ENCODE measurements at places on chromosomes 1 and 21. TPM values are rescaled to one million over a fixed set of nuclear protein-coding genes. Genes with fewer than 3 reads are reported as not detected.

PRELP gene
- 244 TPM for total RNA-seq

CASQ2 gene
- total RNA-seq, result 6.6 TPM

PROK1 gene
- 0.27 TPM for total RNA-seq

CNIH3 gene
- total RNA-seq, result 0.21 TPM

NKAIN1 gene
- total RNA-seq, result not detected

TDRD10 gene
- 28.0 TPM for total RNA-seq

CELA2A gene
- not detected for total RNA-seq

CYP4X1 gene
- 29.6 TPM for total RNA-seq

PCAT6 gene
- not detected for total RNA-seq

OR2W3 gene
- total RNA-seq, result not detected

VHLL gene
- total RNA-seq, result not detected

RGSL1 gene
- not detected for total RNA-seq

PDE9A gene
- total RNA-seq, result 4.7 TPM

LCE3E gene
- total RNA-seq, result not detected

ERICH3 gene
- total RNA-seq, result not detected

PTGS2 gene
- total RNA-seq, result 16.9 TPM

DCDC2B gene
- not detected for total RNA-seq

KLHDC8A gene
- total RNA-seq, result not detected

MFAP2 gene
- total RNA-seq, result 62.2 TPM

NR5A2 gene
- total RNA-seq, result 3.6 TPM

OR2T2 gene
- not detected for total RNA-seq

TMPRSS15 gene
- not detected for total RNA-seq

UMODL1 gene
- 0.14 TPM for total RNA-seq

DAP3 gene
- 113 TPM for total RNA-seq

LDLRAD2 gene
- 0.27 TPM for total RNA-seq
